Activated B cell treated with CpG ODN at 0.5 μM for 24 hours (primary cell): ENCODE measurements at places on chromosomes 6 and 20. TPM values are rescaled to one million over a fixed set of nuclear protein-coding genes. Genes with fewer than 3 reads are reported as not detected.

DNA sequence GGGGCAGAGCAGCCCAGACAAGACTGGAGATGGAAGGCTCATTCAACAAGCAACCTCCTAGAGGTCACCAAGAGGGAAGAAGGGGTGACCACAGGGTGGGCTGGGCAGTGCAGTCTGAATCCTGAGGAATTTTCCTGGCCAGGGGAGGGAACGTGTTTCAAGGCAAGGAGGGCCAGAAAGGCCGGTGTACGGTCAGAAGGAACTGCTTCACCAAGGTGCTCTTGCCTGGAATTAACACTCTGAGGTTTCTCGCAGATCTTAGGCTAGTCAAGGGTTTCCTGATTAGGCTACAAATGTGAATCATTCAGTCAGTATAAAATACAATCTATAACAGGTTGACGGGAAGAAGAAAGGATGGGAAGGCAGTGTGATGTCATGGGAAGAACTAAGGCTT is 199.3 kb downstream of the LRFN2 start:
- DNase-seq: no peak

GRCh38 chr6:62285612-62286469 is at the start of gene KHDRBS2:
KHDRBS2 (minus strand) TSS chr6:62286225.
- peak; percentile 86 for DNase-seq

DNA sequence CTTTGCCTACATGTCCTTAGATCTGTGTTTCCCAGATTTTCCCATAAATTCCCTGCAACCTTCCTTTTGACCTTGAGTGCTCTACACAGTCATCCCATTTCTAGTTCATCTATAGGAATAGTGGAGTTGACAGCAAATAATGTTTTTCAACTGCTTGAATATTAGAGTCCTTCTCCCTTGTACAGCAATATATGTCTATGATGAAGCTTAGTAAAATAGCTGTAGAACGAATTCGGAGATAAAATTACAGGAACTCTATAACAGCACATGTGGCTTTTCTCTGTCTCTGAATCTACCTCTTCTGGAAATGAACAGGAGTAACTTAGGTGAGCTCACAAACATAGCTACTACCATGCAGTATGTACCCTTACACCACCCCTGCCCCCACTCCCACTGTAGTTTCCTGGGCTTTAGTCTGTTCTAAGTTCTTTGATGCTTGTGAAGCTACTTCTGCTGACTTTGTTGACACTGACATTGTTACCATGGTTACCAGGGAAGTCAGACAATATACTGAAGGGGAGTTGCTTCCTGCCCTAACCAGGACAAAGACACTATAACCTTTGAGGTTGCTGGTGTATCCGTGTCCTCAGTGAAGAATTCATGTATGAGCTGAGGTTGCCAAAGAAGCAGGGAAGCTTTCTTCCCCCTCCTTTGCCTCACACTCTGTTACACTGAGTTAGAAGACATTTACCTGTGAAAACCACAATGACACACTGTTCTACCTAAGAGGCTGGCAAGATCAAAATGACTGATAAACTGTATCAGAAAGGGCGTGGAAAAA is 35.8 kb upstream of the SHLD1 start:
- DNase-seq: no peak

GRCh38 chr6:101086473-101086872 is 205.3 kb upstream of the ASCC3 start:
- no peak for DNase-seq

DNA sequence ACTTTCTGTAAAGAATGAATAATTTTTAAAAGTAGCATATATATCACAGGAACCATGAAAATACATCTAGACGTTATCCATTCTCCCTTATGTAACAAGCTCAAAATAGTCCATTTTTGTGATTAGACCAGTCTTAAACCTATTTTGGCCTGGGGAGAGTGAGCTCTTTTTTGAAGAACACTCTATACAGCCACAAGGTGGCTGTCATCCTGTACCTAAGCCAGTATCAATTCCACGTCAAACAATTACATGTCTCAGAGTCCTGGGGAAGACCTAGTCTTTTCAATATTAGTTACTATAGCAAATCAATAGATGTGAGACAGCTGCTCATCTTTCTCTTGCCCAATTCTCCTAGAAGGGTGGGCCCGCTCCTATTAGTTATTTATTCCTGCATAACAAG is 28.4 kb downstream of the FBXO5 start:
- DNase-seq: no peak

DNA sequence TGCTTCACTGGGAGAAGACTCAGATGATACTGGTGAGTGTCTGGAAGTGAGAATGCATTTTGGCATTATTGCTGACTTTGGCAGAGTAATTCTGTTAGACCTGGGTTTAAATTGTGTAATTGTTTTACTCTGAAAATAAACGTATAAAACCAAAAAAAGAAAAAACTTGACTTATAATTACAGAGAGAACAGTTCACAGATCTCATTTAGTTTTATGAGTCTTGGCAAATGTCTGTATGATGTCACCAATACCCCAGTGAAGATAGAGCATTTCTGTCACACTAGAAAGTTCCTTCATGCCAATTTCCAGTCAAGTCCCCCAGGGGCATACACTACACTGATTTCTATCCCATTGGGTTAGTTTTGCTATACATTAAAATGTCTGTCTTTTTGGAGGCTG is 67.3 kb downstream of the SMAP1 start:
- DNase-seq: no peak

DNA sequence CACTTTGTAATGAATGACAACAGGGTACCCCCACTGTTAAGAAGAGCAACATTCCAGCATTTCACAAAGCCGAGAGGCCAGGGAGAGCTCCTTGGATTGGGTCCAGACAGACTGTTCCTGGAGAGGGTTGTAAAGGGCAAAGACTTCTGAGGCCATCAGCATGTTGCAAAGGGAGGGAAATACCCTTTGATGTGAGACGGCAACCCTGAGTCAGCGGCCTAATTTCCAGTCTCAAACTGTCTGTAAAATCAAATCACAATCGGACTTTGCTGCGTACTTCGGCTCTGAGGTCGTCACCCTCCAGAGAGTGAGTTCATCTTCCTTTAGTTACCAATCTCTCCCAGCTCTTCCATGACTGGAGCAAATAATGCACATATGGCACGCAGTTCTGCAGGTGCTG is 101.0 kb upstream of the DTNBP1 start:
- no peak for DNase-seq

- no peak for DNase-seq
These were observed 928.9 kb downstream of the EYS start for GRCh38 chr6:64777941-64778785.

- no peak for DNase-seq
These were observed 13.1 kb downstream of the RRAGD start for GRCh38 chr6:89398762-89399525.

GRCh38 chr6:168726312-168726856 is 285.4 kb downstream of the SMOC2 start:
- DNase-seq: no peak

DNA sequence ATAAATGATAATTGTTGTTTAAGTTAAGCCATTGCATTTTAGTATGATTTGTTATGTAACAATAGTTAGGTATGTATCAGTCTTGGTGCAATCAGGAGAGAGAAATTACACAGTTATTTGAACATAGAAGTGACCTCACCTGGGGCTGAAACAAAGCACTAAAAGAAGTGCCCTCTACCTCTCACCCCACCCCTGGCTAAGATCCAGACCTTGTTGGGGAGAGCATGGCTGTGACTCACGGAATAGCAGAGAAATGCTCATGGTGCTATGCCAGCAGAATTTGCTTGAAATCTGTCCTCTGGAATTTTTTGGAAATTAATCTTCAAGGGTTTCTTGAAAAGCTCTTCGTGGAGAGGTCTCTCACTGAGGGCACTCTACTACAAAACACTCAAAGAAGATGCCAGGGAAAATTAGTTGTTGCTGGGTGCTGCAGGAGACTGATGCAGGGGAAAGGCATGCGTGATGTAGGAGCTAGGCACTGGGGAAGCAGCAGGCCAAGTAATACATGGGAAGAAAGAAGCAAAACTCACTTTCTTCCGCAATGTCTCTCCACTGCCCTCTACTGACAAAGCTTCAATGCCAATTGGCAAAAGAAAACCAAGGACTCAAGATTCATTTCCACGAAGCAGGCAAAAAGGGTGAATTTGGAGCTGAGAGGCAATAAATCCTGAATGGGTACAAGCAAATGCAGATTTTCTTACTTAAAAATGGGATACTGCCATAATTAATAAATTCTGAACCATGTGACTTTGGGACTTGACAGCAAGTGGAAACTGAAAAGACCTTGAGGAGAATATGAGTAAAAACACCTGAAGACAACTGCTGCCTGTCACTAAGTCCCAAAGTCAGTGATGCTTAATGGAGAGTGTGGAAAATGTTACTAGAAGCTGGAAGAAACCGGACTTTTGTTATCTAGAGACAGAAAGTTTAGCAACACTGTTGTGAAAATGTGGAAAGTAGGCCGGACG is 136.3 kb upstream of the ZNF184 start:
- no peak for DNase-seq

DNA sequence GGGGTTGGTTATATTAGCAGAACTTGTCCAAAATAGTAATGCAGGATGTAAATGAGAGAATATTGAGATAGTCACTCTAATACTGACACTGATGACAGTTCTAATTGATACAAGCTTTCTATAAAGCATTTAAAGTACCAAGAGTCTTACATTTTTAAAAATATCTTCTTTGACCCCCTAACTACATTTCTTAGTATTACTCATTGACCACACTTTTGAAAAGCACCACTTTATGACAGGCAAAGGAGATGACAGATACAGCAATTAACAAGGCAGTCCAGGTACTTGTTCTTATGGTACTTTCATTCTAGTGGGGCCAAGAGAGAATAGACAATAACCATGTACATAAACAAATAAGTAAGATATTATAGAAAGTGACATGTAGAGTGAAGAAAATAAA is 139.4 kb upstream of the EYA4 start:
- DNase-seq: no peak

DNA sequence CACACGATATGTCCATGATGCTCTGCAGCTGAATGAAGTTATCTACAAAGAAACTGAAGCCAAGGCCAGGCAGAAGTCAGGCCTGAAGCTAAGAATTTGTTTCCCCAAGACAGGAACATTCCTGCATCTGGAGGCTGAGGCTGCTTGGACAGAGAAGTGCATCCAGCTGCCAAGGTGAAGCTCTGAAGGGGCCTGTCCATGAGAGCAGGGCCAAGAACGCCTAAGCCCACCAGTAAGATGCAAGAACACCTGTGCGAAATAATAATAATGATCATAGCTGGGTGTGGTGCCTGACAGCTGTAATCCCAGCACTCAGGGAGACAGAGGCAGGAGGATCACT is 37.7 kb upstream of the B4GALT5 start:
- DNase-seq: no peak

DNA sequence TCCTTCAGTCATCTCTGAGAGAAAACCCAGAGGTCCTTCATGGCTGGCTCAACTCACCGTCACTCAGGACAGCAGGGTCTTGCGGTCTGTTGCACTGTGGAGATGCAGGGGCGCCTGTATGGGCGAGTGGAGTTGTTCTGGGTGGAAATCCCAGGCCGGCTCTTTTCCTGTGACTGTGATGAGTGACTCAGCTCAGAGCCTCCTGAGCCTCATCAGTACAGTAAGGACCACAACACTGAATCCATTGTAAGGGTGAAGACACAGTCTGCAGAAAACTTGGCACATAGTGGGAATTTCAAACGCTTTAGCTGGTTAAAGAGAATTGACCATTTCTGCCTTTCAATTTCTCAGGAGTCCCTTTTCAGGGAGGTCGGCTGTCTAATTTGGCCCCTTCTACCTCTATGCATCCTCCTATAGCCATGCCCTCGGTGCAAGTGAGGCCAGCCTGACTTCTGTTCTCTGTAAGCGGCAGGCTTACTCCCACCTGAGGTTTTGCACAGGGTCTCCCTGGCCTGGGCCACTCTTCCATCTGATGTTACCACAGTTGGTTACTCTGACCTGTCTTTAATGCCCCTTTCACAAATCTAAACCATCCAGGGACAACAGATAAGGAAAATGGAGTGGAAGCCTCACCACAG is 35.5 kb upstream of the TBXT start:
- DNase-seq: no peak

DNA sequence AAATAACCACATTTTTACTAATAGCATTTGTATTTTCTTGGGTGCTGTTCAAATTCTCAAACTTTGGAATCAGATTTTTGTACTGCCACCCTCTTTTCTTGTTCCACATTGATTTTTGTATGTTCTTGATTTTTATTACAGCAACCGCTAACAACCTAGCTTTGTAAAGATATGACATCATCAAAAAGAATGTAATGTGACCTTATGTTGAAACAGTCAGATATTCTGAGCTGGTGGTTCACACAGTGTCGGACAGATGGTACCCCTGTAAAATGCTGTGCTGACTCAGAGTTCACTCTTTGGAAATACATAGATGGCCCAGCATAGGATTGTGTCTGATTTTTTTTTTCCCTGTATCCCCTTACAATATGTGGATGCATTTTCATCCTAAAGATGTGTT is 118.9 kb downstream of the QKI start:
- no peak for DNase-seq

DNA sequence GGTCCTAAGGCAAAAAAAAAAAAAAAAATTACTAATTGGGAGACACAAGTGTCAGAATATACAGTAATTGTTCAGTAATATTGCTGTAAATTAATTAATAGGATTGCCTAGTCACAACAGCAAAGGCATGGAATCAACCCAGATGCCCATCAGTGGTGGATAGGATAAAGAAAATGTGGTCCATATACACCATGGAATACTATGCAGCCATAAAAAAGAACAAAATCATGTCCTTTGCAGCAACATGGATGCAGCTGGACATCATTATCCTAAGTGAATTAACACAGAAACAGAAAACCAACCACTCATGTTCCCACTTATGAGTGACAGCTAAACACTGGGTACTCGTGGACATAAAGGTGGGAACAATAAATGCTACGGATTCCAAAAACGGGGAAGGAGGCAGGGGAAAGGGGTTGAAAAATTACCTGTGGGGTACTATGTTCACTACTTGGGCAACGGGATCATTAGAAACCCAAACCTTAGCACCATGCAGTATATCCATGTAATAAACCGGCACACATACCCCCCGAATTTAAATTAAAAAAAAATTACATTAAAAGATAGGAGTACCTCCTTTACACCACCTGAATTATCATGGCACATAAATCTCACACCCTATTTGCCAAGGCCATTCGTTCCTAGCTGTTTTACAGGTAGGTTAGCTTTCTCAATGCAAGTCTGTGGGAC is 689 bp upstream of the PFDN4 start:
- no peak for DNase-seq

GRCh38 chr20:57688864-57689263 is 21.0 kb downstream of the PMEPA1 start:
- DNase-seq: no peak

The DAAM2 gene
- total RNA-seq: not detected in 2 replicates

The MYMX gene
- total RNA-seq: not detected in 2 replicates

The NFATC2 gene
- 41.2 and 46.0 TPM in 2 replicates for total RNA-seq

The CASS4 gene
- 0.29 and 0.51 TPM in 2 replicates for total RNA-seq

The AK9 gene
- total RNA-seq: 9.1 and 10.6 TPM in 2 replicates

The UST gene
- 14.3 and 18.1 TPM in 2 replicates for total RNA-seq

The HDGFL1 gene
- total RNA-seq: not detected in 2 replicates

The SNX5 gene
- total RNA-seq: 125 and 139 TPM in 2 replicates

The SAMD3 gene
- total RNA-seq: 0.37 TPM in 1 of 2 replicates, not detected in the other

The KIF13A gene
- 13.1 and 14.1 TPM in 2 replicates for total RNA-seq
